ENCODE measurements at places on chromosomes 5 and 9. TPM values are rescaled to one million over a fixed set of nuclear protein-coding genes. Genes with fewer than 3 reads are reported as not detected.

The FOXD4L6 gene
- not detected for total RNA-seq

The GABRA6 gene
- not detected for total RNA-seq

The RNF180 gene
- total RNA-seq: 5.7 TPM

The SLC34A1 gene
- not detected for total RNA-seq

The NIM1K gene
- total RNA-seq: 3.7 TPM

The DMGDH gene
- 2.6 TPM for total RNA-seq

The KIF24 gene
- 0.97 TPM for total RNA-seq
